ENCODE measurements at places on chromosomes 3 and 15.

GRCh38 chr3:56342475-56342874, 125.8 kb downstream of the ERC2 start:
- no peak for DNase-seq

DNA sequence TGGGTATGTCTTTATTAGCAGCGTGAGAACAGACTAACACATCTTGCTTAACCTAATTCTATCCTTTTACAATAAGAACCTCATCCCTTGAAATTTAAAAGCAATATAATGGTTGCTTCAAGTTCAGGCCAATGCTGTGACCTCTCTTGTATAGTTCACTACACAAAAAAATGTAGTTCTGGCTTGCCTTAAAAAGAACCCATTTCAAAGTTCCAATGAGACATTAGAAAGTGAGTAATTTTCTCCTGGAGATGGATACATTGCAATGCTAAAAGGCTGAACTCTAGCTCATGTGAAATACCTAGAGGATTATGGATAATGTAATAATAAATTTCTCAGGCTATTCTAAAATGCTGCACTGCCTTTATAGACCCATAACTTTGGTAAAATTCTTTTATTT, 47.8 kb downstream of the ATP13A4 start:
- no peak for DNase-seq

GRCh38 chr3:66023738-66024385, 14.9 kb downstream of the MAGI1 start:
- DNase-seq = no peak

GRCh38 chr15:49452595-49452994, 29.6 kb downstream of the FGF7 start:
- no peak for DNase-seq

DNA sequence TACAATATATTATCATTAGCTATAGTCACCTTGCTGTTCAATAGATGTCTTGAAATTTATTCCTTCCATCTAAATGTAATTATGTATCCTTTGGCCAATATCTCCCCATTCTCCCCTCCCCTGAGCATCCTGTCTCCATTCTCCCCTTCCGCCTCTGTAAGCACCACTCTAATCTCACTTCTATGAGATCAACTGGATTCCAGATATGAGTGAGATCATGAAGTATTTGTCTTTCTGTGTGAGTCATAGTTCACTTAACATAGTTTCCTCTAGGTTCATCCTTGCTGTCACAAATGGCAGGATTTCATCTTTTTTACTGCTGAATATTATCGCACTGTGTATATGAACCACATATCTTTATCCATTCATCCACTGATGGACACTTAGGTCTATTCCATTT, 148.8 kb upstream of the NDN start:
- DNase-seq = no peak

DNA sequence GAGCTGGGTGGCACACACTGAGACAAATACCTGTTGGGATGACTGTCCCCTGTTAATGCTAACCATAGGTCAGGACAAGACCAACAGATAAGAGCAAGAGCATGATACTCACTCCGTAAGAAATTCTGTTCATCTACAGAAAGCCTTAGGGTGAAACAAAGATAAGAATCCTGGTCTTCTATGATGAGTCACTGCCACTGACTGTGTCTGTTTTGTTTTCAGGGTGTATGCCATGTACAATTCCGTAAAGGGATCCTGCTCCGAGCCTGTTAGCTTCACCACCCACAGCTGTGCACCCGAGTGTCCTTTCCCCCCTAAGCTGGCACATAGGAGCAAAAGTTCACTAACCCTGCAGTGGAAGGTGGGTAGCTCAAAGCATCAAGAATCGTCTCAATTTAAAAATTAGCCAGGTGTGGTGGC, 141.1 kb downstream of the GHSR start:
- DNase-seq = peak; percentile 11

DNA sequence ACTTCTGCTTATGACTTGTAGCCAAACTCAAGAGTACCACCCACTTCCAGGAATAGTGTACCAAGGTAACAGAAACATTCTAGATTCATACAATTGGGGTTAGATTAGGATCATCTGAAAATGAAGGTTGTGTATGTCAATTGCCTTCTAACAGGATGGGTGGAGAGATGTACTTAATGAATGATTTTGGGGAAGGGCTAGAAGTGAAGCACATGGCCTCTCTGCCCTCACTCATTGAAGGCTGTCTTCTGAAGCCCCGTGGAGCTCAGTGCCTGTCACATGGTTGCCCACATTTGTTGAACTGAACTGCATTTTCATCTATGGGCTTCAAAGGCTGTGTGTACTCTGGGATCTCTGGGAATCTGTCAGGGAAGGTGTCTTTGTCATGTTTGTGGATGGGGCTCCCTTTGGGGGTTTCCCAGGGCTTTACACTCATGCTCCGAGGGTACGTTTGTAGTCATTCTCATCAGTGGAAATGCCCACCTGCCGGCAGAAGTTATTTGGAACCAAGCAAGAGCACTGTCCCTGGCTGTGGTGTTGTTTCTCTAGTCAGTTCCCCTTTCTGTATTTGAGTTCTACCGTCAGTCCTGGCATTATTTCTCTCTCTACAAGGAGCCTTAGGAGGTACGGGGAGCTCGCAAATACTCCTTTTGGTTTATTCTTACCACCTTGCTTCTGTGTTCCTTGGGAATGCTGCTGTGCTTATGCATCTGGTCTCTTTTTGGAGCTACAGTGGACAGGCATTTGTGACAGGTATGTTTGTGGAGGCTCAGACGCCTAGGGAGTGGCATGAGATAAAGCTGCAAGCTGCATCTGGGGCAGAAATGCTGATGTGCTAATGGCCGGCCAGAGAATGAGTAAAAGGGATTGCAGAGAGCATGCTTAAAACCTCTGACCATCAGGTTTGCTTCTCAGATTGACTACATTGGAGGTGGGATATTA, 22.4 kb downstream of the CD86 start:
- DNase-seq = no peak

DNA sequence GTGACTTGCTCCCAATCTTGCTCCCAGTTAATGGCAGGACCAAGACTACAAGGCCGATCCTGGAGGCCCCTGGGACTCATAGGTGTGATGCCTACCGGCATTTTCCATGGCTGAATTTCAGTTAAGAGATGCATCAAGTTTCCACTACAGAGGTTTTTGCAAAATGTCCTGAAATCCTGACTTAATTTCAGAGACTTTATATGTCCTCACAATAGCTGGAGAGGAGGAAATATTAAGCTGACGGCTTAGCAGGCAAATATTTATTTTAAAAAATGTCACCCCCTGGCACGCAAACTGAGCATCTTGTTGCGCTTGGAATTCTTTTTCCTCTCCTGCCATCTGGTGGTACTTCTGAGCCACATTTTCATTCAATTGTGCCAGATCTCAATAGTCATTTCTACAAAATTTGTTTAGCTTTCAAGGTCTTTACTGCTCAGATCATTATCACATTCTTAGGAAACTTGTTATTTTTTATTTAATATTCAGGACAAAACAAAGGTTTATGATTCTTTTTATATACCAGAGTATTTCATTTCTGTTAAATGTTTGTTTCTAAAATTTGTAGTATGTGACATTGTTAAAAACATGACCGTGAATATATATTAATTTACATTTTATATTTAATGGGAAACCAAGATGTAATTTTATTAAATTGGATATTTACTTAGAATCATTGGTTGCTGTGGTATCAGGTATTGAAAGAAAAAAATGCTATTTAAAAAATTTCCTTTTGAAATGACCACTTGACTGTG, 189.2 kb upstream of the THRB start:
- DNase-seq = peak; percentile 67

- no peak for DNase-seq
These were observed 253.2 kb upstream of the LRTM1 start for GRCh38 chr3:55180936-55181535.

GRCh38 chr3:150146991-150147761, 176.5 kb upstream of the PFN2 start:
- DNase-seq = no peak

DNA sequence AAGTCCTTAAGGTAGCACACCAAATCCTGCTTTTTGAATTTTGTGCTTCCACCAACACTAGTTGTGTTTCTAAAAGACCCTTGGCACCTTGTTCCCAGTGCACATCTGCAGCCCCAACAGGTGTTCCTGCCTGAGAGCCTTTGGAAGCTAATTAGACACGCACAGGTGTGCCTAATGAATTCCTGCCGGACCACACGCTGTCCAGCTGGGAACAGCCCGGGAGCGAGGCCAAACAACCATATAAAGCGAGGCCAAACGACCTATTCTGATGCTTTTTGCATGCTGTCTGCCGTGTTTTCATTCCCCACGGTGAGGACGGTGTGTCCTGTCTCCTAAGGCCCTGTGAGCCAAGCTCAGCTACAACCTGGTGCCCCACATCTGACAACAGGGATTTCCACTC, 99.5 kb downstream of the ATG7 start:
- no peak for DNase-seq

Data from A549 (cell line).